ENCODE measurements at places on chromosomes 13 and 19.

GRCh38 chr13:45276913-45277312 lies 64.1 kb downstream of the TPT1 start:
- DNase-seq, result no peak

DNA sequence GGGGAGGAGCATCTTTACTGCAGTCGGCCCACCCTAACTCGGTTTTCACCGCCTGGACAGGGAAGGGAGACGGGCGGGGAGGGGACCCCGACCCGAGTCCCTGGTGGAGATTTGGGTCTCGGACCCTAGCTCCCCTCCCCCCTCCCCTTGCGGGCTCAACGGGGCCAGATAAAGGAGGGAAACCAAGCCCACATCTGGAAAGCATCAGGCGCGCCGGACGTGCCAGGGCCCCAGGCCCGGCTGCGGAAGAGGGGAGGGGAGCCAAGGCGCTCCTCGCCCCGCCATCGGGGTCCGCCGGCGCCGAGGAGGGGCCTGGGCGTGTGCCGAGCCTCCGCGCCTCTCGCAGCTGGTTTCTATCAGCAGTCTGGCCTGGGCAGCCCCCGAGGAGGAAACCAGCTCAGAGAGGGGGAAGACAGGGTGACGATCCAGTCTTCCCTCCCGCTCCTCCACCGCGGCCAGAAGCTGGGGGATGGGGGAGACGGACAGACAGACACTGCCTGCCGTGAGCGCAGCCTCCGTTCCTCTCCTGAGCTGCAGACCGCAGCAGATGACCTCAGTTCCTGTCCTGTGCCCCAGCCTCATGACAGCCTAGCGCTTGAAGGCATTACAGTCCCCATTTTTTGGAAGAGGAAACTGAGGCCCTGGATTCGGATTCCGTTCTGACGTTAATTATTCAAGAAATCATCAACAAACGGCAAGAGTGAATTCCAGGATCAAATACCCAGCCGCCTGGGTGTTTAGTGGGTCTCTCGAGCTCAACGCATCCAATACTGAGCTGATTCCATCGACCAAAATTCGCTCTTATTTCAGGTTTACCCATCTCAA lies 3.6 kb upstream of the GNG8 start:
- DNase-seq, result no peak

- DNase-seq, result no peak
These were observed 34.9 kb upstream of the PSPC1 start for GRCh38 chr13:19817510-19818158.

DNA sequence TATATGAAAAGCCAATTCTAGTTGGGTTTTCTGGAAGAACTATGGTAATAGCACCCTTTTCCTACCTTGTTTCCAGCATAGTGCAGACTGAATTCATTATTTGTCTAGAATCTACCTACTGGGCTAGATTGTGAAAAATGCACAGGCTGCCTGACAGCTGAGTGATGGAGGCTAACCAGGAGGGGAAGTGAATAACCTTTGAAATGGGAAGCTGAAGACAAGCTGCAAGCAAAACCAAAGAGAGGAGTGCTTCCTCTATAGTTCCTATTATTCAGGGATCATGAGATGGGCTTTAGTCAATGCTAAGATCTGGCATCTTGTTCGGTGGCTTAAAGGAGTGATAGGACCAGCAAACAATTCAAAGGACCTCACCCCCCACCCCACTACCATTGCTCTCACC lies 26.9 kb downstream of the MZT1 start:
- DNase-seq, result no peak

DNA sequence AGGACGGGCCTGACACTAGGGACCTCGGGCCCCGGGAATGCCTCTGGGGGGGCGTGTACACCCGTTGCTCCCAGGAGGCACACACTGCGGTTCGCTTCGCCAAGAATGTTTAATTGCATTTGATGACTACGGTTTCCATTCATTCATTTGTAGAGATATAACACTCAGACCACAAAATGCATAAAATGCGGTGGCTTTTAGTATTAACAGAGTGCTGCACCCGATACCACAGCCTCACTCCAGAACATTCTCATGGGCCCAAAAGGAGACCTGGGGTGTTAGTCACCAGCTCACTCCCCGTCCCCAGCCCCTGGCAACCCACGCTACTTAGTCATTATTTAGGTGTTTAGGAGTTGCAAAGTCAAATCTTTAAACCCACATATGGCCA lies 21.8 kb downstream of the HCN2 start:
- DNase-seq, result peak; percentile 27

DNA sequence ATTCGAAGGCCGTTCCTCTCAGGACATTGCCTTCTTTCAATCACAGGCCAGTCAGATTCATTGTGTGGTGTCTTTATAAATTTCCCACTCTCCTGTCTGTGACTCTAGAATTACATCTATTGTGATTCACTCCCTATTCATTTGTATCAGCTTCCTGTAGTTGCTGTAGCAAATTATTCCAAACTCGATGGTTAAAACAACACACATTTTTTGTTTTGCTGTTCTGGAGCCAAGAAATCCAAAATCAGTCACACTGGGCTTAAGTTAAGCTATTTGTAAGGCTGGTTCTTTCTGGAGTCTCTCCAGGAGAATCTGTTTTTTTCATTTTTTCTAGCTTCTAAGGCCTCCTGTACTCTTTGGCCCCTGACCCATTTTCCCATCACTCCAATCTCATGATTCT lies 1487.0 kb upstream of the SLC10A2 start:
- DNase-seq, result no peak

All from T-helper 1 cell (primary cell).